ENCODE measurements at places on chromosomes 2 and 18.

- peak; percentile 61 for DNase-seq
These were observed 213.9 kb downstream of the TFCP2L1 start for GRCh38 chr2:121071034-121071504.

DNA sequence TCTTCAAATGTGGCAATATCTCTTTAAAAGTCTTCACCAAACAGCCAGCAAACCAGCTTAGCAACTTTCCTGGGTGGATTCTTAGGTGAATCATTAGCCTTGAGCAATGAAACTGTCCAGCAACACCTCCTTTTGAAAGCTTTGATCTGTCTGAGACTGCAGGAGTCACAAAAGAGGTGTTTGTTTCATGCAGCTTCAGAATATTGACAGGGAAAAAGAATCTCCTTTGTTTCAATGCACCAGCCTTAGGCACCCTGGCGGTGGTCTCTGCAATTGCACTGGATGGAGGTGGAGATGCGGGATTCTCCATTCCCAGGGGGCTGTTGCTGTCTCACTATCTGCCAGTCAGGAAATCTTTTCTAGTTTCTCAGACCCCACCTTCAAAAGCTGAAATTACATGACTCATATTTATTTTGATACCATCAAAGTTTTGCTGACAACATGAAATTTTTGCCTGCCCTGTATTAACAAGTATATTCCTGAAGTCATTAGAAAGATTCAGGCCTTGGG is 76.0 kb upstream of the DSG1 start:
- DNase-seq, result no peak

DNA sequence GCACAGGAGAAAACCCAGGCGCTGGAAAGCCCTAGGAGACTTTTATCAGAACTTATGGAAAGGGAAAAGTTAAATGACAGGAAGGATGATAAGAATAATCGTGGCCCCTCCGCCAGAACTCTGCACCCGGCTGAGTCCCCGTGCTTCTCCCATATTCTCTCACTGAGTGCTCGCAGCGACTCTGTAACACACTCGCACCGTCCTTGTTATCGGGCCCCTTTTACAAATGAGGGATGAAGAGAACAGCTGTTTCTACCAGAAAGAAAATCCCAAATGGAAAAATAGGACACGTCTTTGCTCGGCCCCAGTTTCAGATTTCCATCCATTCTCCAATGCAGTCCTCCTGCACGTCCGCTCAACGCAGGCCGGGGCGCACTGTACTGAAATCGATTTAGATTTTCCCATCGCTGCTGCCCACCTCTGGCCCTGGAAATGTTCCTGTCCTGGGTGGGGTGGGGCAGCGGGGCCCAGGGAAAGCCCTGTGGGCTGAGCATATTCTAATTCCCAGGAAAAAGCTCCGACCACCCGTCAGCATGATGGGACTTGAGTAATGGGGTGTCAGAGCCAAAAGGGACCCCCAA is 66.4 kb downstream of the KCNF1 start:
- DNase-seq, result no peak

DNA sequence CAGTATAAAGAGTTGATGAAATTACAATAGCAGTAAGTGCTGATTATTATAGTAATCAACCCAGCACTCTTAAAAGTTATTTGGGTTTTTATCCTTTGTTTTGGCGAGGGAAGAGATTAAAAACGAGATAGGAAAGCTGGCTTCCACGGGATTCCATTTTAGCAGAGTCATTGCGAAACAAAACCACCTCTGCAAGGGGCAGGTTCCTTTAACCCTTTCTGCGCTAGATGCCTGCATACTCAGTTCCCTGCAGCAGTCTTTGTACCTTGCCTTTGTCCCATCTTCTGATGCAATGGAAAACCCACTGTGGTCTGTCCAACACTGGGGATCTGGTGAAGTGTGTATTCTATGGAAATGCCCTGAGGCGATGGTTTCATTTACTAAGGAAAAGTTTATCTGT is 2.7 kb downstream of the YPEL5 start:
- DNase-seq, result peak; percentile 26

GRCh38 chr2:46504221-46504620 is 24.9 kb downstream of the TMEM247 start:
- no peak for DNase-seq

DNA sequence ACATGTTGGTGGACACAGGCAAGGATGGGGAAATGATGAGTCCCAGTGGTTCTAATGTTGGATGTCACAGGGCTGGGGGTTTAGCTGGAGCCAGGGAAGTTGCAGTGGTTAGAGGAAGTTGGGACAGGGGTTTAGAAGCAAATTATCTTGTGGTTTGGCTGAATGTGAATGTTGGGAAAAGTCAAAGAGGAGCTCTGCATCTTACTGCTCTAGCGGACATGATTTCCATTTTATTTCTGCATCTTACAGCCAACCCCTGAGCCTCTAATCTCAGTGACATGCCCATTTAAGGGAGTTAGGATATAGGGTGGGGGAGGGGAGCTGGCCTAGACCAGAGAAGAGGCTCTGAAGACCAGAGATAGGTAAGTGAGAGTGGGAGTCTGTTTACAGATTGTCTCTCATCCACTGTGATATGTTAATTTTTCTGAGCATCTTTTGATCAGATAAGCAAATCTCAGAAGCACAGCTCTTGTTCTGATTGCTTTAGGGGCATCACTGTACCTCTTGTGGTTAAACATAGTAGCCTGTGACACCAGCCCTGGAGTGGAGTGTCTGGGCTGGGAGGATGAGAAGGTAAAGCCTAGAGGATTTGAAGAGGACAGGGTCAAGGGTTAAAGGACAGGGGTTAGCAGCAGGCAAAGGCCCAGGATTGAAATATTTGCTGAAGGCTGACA is 43.6 kb downstream of the SETBP1 start:
- no peak for DNase-seq

GRCh38 chr2:175540421-175540820 is 358.9 kb upstream of the ATP5MC3 start:
- no peak for DNase-seq
